SK-N-SH (cell line): ENCODE measurements at places on chromosomes 2 and 18.
A peak's percentile ranks its signal among the peaks of the same experiment; 100 is the strongest.

DNA sequence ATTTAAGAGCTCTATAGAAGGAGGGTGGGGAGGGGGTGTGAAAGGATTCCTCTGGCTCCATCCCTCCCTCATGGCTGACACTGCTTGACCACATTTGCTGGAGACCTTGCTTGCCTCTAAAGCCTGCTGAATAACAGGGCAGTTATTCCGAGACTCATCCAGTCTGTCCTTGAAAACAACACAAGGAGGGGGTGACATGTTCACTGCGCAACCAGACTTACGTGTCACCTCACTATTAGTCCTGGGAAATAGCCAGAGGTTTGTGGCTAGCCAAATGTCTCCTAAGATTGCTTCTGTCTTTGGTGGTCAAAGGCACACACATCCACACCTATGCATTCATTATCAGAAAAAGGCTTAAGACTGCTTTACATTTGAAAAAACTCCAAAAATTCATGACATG is 256.2 kb upstream of the SKOR2 start:
- DNase-seq = no peak

- DNase-seq = no peak
These were observed 455.1 kb upstream of the DDX18 start for GRCh38 chr2:117359266-117359914.

- no peak for DNase-seq
These were observed 209.9 kb upstream of the TRIB2 start for GRCh38 chr2:12506846-12507245.

GRCh38 chr2:86256982-86257381 is 57.7 kb downstream of the MRPL35 start:
- DNase-seq = no peak

DNA sequence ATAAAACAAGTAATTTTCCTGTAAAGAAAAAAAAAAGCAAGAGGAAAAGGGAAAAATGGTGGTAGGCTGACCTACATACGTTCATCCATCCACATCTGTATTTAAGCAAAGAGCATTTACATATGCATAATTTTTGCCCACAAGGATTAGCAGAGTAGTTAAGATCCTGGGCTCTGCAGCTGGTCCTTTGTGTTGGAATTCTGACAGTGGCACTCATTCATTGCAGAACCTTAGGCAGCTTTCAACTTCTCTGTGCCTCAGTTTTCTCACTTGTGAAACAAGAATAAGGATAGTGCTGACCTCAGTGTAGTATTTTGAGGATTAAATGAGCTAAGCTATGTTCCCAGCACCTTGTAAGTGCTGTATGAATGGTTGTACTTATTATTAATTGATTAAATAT is 211.3 kb downstream of the ARL4C start:
- DNase-seq = no peak

GRCh38 chr2:86807468-86808275 is 17.0 kb upstream of the CD8A start:
- DNase-seq = peak; percentile 92

DNA sequence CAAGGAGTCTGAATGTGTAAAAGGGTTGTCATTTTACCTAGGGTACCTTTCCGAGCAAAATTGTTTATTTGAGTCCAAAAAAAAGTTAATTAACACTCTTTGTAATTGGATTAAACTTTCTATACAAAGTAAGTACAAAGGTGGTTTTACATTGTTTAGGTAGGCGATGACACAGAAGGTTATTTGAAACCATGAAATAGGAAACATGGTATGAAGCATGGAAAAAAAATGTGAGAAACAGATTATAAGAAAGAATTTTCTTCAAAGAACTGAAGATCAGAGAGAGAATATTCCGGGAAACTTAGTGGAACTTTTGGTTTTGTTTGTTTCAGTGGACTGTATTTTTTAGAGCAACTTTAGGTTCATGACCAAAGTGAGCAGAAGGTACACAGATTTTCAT is 32.7 kb downstream of the CARF start:
- no peak for DNase-seq

- DNase-seq = peak; percentile 33
These were observed 80.0 kb downstream of the ETAA1 start for GRCh38 chr2:67476809-67477790.

GRCh38 chr2:111617299-111618225 is 266.4 kb downstream of the ANAPC1 start:
- no peak for DNase-seq

GRCh38 chr18:21513741-21514140 is 86.8 kb downstream of the ESCO1 start:
- DNase-seq = no peak

- no peak for DNase-seq
These were observed 24.1 kb downstream of the GREB1L start for GRCh38 chr18:21265971-21266673.

- no peak for DNase-seq
These were observed 75.3 kb downstream of the MBD2 start for GRCh38 chr18:54149078-54149697.

DNA sequence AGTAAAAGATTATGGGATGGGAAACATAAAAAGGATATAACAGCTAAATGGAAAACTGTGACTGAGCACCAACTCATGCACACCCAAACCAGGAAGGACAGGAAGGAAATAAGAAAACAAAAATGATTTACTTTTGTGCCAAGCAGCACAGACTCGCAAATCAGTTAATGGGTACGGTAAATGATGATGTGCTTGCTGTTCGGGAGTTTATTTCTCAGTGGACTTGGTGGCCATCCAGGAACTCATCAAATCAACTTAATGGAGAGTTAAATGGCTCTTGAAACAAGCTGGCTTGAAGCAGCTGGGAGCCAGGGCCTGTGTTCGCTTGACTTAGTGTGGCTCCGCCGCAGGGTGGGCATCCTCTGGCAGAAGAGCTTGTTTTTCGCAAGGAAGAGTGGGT is 36.2 kb downstream of the MTCL1 start:
- DNase-seq = no peak

DNA sequence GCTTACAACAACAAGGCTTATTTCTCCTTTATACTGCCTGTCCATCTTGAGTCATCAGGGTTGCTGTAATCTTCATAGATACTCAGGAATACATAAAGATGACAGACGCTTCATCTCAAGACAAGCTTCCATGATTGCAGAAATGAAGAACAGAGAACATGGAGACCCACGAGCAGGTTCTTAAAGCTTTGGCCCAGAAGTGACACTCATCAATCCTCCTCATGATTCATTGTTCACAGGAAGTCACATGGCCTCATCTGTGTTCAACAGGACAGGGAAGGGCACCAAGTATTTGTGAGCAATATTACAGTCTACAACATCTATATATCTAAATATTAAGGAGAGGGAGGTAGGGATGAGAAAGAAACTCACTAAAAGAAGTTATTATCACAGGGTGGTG is 36.5 kb upstream of the PGAP1 start:
- DNase-seq = no peak

- no peak for DNase-seq
These were observed 2.2 kb downstream of the PSD4 start for GRCh38 chr2:113175736-113176695.

GRCh38 chr2:134838143-134838620 is at the start of gene ACMSD:
Gene ACMSD (plus strand): TSS chr2:134838616. CDS start chr2:134838683, 67 bp downstream.
- no peak for DNase-seq

- DNase-seq = no peak
These were observed 481.0 kb upstream of the CDH2 start for GRCh38 chr18:28657961-28658360.
